ENCODE measurements at places on chromosomes 1 and 21.

DNA sequence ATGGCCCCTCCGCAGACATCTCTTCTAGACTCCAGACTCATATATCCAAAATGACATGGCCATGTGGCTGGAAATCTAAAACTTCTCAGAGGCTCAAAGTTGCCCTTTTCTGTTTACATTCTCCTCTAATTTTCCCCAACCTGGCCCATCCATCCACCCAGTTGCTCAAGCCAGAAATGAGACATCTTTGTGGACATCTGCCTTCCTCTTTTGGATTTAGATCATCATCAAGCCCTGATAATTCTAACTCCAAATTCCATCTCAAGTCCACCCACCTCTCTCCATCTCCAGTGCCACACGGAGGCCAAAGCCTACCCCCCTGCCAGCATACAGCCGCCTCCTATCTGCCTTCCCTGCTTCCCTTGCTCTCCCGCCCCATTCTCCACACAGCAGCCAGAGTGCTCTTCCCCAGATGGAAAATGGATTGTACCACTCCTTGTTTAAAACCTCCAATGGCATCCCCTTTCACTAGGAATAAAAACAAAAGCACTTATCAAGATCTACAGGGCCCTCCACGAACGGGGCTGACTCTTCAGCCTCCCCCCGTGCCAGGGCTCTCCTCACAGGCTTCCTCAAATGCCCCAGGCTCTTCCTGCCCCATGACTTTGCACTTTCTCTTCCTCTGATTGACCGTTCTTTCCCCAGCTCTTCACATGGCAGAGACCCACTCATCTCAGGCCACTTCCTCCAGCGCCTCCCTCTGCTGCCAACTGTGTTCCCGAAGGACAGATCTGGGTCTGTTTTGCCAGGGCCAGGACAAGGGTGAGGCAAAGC, 40.1 kb downstream of the SYT6 start:
- peak; percentile 13 for DNase-seq

GRCh38 chr1:1281533-1282321, 1.5 kb downstream of the SCNN1D start:
- DNase-seq = peak; percentile 92

DNA sequence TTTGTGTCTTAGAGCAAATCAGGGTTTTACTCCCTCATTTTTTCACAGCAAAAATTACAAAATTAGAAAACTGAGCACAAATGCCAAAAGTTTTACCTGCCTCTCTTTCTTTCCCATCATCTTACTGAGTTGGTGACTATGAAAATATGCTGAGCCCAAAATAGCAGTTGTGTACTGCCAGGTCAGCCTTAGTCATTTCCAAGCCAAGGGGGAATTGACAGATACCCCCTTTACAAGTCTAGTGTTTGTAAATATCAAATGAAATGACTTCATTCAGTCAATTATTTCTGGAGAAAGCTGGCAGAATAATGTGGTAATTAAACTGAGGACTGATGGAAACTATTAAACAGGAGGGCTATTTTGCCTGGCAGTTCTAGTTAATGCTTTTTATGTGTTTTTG, 11.4 kb upstream of the GORAB start:
- DNase-seq = no peak

- DNase-seq = no peak
Observed at GRCh38 chr1:174858301-174858700, 141.4 kb upstream of the CACYBP start.

GRCh38 chr1:205961991-205962820, 18.9 kb upstream of the SLC26A9 start:
- DNase-seq = peak; percentile 38

GRCh38 chr1:204602111-204602579, 83.4 kb downstream of the LRRN2 start:
- DNase-seq = no peak

GRCh38 chr1:114588196-114588689, 6.8 kb upstream of the BCAS2 start:
- no peak for DNase-seq

All from heart left ventricle (tissue), 16 donors.